ENCODE measurements at places on chromosomes 13 and 19.

- no peak for DNase-seq
Observed at GRCh38 chr13:21138561-21138960, 37.8 kb downstream of the SKA3 start.

DNA sequence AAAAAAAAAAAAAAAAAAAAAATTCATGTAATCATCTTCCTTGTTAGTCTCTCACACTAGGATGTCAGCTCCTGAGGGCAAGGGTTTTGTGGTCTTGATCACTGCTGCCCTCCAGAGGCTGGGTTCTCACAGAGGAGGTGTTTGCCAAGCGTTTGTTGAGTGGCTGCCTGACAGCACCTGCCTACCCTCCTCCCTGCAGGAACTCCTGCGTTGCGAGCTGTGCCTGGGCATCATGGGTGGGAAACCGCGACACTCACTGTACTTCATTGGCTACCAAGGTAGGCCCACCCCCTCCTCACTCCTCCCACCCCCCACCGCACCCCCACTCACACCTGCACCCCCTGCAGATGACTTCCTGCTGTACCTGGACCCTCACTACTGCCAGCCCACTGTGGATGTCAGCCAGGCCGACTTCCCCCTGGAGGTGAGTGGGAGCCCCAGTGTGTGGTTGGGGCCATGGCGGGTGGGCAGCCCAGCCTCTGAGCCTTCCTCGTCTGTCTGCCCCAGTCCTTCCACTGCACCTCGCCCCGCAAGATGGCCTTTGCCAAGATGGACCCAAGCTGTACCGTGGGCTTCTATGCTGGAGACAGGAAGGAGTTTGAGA is 8.1 kb downstream of the ATG4D start:
- no peak for DNase-seq

- no peak for DNase-seq
Observed at GRCh38 chr13:35292329-35292728, 184.2 kb downstream of the MAB21L1 start.

DNA sequence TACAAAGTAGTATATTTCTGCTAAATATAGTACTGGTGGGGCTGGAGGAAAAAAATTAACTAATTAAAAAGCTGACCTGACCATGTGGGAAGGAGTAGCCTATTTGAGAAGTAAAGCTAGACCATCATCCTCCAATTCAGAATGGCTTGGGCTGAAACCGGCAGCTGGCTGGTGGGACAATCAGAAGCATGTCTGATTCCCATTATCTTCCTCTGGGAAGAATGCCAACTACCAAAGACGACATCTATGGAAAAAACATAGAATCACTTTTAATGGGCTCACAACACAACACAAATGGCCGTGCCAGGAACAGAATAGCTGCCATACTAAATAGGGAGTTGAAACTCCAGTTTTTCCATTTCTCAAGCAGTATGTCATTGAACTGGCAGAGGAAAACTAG is 120.4 kb upstream of the FREM2 start:
- DNase-seq = no peak

DNA sequence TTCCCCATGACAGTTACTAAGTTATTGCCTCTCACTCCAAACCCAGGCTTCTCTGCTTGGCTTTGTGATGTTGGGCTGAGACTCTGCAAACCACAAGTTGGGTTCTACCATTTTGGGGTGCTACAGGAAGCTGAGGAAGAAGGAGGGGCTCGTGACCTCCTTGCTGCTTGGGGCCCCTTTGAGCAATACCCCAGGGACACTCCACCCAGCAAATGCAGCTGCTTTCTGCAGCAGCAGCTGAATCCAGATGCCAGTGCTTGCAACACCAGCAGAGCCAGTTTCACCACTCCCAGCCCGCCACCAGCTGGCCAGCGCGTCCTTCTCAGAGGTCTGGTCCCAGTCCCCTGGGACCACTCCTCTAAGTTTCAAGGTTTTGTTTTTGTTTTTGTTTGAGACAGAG is 22.0 kb upstream of the UBAC2 start:
- DNase-seq = no peak

- DNase-seq = no peak
Observed at GRCh38 chr13:93539914-93540313, 313.3 kb downstream of the GPC6 start.

- no peak for DNase-seq
Observed at GRCh38 chr13:111292710-111293485, 27.5 kb upstream of the TEX29 start.

GRCh38 chr19:53868892-53869804 is 1.5 kb downstream of the MYADM start:
- DNase-seq = peak; percentile 95
